T-helper 22 cell (primary cell): ENCODE measurements at places on chromosomes 7 and 10.
A peak's percentile ranks its signal among the peaks of the same experiment; 100 is the strongest.

DNA sequence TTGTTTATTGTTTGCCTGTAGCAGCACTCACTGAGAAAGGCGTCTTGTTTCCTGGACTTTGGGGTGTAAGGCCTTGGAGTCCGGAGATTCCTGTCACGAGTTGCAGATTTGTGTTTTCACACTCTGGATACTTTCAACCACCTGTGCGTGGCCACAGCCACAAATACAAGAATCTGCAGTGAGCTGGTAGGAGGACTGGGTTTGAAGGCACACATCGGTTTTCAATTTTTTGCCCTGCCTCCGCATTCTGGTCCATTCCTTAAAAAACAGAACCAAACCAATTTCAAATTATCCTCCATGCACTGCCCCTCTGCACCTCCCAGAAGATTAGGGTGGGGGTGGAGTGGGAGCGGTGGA lies 619 bp downstream of the EXOC4 start:
- no peak for DNase-seq

DNA sequence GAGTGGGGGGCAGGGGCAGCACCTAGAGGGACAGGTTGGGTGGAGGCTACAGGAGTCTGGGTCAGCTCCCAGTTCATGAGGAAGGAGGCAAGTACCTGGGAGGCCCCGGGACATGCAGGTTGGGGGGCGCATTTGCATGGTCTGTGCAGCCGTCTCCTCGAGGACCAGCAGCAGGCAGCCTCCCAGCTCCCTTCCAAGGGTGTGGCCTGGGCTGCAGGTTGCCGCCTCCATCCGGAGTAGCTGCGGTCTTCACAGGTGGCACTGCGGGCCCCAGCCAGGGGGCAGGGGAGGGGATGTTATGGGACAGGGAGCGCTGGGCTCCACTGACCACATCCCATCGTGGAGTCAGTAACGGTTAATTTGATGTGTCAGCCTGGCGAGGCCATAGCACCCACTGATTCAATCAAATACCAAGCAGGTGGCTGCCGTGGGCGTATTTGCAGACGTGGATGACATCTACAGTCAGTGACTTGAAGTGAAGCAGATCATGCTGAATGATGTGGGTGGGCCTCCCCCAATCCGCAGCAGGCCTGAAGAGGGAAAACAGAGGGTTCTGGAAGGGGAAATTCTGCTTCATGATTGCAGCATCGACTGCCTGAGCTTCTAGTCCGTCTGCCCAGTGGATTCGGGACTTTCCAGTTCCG lies 81.6 kb downstream of the PRKAG2 start:
- DNase-seq: peak; percentile 49

GRCh38 chr7:51645702-51646298 lies 329.2 kb upstream of the COBL start:
- DNase-seq: no peak

DNA sequence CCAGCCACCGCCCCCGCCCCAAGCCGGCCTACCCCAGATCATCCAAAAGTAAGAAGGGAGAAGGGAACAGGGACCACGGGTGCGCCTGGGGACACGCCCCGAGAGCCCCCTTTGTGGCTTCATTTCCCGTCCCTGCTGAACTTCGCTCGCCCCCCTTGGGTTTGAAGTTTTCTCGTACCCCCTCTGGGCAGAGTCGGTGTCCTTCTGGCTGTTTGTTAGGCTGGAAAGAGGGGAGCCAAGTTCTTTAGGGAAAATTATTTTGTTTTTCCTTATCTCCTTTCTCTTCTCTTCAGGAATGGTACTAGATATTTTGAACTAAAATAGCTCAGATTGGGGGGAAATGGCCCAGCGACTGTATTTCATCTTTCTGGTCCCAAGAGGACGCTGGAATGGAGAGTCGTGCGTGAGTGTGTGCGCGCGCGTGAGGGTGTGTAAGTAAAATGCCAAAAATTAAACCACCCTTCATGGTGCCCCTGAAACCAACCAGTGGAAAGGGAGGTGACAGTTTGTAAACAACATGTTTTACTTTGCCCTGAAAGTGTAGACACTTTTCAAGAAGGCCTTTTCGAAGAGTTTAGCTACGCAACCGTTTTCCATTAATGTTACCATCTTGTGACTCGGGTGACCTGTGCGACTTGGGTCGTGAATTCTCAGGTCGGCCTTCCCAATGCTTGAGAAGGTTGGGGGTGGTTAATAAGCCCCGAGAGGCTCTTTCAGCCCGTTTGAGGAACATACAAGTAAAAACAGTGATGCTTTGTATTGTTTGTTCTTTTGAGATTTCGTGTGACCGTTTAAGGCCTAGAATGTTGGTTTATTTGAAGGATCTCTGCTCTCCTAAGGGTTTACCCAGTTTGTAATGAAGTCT lies 694 bp downstream of the RBM20 start:
- DNase-seq: no peak

DNA sequence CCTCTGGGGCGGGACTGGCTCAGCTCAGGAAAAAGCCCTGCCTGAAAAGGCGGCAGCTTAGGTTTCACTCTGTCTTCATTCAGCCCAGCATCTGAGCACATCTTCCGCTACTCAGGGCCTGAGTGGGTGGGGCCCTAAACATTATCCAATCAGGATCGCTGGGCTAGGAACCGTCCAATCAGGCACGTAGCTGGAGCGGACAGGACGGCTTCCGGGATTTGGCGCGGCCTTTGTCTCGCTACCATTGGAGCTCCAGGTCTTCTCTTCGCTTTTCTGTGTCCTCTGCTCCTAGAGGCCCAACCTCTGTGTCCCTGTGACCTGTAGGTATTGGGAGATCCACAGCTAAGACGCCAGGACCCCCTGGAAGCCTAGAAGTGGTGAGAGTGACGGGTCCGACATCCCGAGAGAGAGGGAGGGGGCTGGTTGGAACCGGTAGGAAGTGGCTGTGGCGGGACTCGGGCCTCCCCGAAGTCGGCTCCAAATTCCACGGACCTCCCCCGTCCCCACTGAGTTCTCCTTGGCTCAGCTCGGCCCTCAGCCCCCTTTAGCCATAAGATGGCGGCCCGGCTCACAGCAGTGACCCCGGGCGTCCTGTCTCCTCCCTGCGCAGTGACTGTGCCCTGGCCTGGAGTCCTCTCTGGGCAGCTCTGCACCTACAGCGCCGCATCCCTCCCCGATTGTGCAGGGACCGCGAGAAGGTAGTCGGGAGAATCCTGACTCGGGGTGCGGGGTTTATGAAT lies 99.1 kb downstream of the ZNF680 start:
- DNase-seq: peak; percentile 22

GRCh38 chr7:26471306-26472075 lies 179.8 kb downstream of the SNX10 start:
- DNase-seq: no peak

GRCh38 chr7:130902755-130903357 lies 168.8 kb upstream of the KLF14 start:
- no peak for DNase-seq

- DNase-seq: no peak
Measured at GRCh38 chr10:3702569-3702968, 82.4 kb downstream of the KLF6 start.

GRCh38 chr10:100057948-100058347 lies 23.7 kb downstream of the CPN1 start:
- no peak for DNase-seq

DNA sequence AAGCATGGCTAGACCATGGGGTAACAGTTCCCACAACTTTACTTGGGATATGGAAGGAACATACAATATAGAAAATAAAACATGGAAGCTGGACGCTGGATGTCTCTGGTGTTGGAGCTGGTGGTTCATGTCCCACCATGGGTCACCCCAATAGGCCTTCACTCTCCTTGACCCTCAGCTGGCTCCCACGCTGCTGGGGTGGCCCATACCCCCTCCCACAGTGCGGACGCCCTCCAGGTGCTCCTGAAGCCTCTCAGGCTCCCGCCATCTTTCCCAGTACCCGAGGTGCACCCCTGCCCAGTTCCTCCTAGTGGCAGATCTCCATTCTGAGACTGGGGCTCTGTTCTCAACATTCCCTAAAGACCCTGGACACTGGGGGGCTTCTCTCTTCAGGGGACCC lies 5.8 kb upstream of the CPA1 start:
- DNase-seq: no peak

DNA sequence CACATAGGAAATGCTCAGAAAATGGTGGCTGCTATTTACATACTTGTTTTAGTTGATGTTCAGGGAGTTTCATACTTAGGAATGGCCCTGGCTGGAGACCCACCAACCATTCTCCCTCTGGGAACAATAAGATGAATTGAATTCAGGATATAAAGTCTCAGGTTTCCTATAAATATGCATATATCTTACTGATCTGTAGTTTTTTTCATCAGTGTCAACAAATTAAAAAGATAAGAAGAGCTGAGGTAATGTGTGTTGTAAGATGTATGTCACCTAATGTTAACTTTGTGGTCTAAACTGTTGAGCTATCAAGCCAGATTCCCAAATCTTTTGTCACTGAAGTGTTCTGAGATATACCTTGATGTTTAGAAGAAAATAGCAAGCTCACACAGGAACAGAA lies 457.5 kb downstream of the MAGI2 start:
- no peak for DNase-seq

DNA sequence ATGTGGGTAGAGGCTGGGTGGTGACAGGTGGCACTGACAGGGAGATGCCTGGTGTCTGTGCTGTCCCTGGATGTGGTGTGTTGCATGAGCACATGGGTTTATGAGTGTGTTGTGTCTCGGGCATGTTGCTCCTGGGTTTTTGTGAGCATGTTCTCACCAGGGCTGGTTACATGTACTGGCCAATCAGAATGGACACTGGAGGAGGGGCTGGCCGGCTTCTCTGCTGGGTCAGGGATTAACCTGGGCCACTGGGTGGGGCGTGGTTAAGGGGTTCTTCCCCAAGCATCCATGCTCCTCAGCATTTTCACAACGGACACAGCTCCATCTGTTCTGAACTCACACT lies 20.8 kb upstream of the VOPP1 start:
- no peak for DNase-seq

GRCh38 chr10:131644289-131644688 lies 256.5 kb upstream of the PPP2R2D start:
- no peak for DNase-seq

- no peak for DNase-seq
Measured at GRCh38 chr7:159149488-159149887, 4.8 kb upstream of the VIPR2 start.

DNA sequence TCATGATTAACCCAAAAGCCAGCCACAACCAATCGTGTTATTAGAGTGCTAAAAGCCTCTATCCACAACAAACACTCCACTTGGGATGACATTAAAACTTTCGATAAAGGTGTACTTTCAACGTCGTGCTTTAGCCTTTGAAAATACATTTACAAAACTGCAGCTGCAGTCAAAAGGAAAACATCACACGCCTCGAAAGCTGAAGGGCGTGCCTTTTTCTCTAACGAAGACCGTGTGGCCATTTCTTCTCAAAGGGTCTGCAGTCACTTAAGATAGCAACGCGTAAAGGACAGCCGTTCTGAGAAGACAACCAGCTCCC lies 1.1 kb downstream of the ARHGAP12 start:
- DNase-seq: no peak

- DNase-seq: no peak
Measured at GRCh38 chr10:7411671-7412128, 866 bp upstream of the SFMBT2 start.

GRCh38 chr10:131725581-131726069 lies 175.2 kb upstream of the PPP2R2D start:
- no peak for DNase-seq

DNA sequence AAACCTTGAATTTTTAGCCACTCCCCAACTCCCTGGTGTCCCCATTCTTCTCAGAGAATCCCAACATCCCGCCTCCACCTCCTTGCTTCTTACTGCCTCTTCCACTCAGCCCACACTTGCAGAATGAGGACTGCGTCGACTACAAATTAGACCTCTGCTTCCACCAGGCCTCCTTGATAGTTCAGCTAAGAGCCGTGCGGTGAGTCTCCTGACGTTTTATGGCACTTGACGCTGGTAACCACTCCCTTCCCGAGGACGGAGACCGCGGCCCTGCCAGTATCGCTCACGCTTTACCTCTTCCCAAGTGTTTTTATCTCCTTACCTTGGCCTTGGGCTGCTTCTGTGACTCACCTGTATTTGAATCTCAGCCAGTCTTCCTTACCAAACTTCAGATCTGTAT lies 31.1 kb downstream of the RBM17 start:
- DNase-seq: no peak

- DNase-seq: no peak
Measured at GRCh38 chr10:22464966-22465629, 119.8 kb downstream of the SPAG6 start.
